ENCODE measurements at places on chromosomes 1 and 21. TPM values are rescaled to one million over a fixed set of nuclear protein-coding genes. Genes with fewer than 3 reads are reported as not detected.

DNAJC8 gene
- total RNA-seq, result 70.6 TPM

SH3BGRL3 gene
- 121 TPM for total RNA-seq

RHD gene
- not detected for total RNA-seq

PBX1 gene
- 21.7 TPM for total RNA-seq

ZFYVE9 gene
- 9.0 TPM for total RNA-seq

AKT3 gene
- total RNA-seq, result 21.3 TPM
